Cerebellar nuclear complex (tissue), 1 donor: ENCODE measurements at places on chromosomes 11 and 22.

DNA sequence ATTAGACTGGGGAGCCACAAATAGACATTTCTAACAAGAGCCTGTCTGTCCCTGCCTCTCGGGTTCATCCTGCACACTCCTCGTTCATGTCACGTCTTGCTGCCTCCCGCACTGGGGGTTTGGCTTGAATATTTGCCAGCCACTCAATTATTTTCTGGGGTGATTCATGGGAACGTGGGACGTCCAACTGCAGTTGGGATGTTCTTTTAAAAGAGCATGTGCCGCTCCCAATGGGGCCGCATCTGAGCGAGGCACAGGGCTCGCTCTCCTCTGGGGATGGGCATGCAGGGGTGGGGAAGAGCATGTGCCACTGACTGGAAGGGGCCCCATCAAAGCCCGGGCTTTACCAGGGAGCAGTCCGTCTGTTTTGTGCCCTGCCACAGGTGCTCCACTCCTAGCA lies 43.4 kb downstream of the PARVG start:
- DNase-seq: no peak

DNA sequence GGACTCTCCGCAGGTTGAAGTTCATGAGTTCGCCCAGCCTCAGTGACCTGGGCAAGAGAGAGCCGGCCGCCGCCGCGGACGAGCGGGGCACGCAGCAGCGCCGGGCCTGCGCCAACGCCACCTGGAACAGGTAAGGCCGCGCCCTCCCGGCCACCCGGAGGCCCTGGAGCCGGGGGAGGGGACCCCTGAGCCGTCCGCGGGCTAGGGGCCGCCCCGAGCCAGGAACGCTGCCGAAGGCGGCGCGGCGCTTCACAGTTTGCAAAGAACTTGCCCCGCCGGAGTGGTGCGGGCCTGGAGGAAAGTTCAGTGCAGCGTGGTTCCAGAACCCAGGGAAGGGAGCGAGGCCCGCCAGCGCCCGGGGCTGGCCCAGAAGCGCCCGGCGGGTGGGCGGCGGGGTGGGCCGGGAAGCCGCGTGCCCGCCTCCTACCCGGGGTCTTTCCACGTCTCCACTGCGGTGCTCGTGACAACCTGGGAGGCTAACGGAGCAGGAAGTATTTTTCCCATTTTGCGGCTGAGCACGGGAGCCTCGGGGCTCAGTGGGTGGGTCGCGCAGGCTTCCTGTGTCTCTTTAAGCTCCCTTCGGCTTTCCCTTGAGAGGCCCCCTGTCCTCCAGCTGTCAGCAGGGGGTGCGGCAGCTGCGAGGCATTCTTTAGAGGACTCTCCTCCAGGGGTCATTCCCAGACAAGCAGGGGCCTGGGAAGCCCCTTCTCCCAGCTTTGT lies 635 bp downstream of the PRR5 start:
- DNase-seq: no peak

GRCh38 chr11:108117746-108118371 lies 3.5 kb upstream of the ACAT1 start:
- no peak for DNase-seq

DNA sequence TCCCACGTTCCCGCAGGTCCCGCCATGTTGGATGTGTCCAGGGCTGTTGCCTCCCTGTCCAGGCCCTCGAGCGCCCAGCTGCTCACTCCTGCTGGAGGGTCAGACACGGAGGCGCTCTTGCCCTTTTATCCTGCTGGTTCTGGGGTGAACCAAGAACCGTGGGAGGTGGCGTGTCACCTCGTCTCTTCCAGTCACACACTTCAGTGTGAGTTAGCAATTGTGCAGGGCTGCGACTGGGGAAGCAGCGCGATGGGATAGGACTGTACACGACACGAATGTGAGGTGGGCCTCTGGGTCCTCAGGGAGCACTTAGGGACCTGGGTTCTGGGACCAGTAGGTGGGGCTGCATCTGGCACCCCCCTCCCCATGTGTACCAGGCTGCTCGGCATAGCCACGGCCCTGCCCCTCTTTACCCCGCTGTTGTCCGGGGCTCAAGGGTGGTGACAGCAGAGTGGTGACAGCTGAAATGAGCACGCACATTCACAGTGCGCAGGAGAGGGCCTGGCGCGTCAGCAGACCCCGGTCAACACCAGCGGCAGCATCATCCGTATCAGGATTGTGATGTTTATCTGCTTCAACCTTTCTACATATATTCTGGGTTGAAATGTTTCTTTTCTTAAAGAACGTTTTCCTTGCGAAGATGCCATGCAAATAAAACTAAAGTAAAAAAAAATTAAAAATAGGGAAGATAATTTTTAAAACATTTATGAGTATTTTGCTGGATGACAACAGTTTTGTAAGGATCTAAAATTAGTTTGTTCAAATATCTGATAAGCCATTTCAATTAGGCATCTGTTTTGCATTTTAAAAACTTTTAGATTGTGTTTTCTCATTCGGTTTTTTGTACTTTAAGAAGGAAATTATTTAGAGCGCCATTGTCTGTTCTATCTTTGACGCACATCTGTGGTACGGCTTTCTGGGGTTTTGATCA lies 210.7 kb downstream of the TBC1D22A start:
- no peak for DNase-seq

GRCh38 chr11:32953700-32954099 lies 61.1 kb downstream of the QSER1 start:
- no peak for DNase-seq

DNA sequence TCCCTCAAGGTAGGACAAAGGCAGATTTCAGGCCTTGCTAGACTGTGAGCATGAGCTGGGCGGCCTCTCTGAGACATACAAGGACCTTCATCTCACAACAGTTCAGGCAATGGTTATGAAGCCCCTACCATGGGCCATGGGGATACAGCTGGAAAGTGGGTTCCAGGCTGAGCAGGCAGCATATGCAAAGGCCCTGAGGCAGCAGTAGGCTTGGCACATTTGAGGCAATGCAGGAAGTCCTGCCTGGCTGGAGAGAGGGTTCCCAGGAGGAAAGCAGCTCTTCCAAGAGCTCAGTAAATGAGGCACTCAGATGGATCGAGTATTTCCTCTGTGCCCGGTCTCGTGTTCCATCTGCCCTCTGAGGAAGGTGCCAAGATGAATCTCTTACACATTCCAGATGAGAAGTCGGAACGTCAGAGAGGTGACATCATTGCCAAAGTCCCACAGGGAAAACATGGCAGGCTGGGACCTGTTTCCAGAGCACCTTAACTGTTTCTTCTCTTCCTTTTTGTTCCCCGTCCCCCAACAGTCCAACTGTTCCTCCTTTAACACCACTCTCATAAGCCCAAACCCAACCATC lies 388.6 kb downstream of the MN1 start:
- DNase-seq: no peak

GRCh38 chr11:61361237-61361740 lies 393 bp downstream of the CYB561A3 start:
- no peak for DNase-seq

GRCh38 chr11:70857894-70858293 lies 394.5 kb downstream of the SHANK2 start:
- no peak for DNase-seq

GRCh38 chr22:40904101-40904500 lies 42.2 kb upstream of the DNAJB7 start:
- DNase-seq: no peak

- DNase-seq: no peak
Observed at GRCh38 chr22:28963362-28963761, 80.0 kb downstream of the ZNRF3 start.

DNA sequence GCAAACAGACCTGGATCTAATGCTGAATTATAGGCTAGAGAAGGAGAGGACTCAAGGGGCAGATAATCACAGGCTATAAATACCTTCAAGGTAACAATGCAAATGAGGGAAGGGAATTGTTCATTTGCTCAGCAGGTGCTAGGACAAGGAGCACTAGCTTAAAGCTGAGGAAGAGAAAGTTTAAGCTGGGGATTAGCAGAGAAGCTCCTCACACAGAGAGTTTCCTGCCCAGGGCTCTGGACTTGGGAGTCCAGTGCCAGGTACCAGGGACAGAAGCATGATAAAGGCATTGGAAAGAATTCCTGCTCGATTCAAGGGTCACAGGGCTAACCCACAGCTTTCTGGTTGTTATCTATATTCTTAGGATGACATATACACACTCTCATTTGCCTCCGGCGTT lies 509.9 kb downstream of the NTM start:
- no peak for DNase-seq

GRCh38 chr22:45496451-45496941 lies 6.2 kb upstream of the FBLN1 start:
- no peak for DNase-seq

DNA sequence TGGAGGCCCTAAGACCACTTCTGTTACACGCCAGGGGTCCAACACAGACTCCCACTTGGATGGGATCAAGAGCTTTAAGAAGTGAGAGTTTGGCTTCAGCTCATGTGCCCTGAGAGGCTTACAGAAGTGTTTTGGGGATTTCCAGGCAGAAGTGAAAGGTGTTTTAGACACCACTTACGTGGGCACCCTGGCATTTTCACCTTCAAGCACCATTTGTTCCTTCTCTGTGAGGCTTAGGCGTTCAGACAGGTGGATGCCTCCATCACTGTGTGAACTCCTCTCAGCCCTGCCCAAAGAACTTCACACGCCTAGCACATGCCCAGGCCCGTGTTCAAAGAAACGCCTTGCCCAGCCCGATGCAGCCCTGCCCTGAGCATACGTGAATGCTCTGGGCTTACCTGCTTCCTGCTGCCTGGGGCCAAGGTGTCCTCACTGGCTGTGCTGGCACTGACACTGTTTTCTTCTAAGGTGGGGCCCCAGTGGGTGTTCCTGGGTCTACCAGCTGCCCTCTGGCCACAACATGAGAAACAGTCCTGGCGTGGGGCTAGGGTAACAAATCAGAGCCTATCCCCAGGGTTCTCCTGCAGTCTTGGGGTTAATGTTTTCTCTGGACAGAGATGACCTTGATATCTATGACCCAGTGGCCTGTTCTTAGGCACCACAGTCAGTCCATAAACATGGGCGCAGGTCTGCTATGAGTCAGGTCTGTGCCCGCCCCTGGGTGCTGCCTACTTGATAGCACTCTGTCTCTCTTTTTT lies 34.0 kb downstream of the AMPD3 start:
- no peak for DNase-seq

- DNase-seq: no peak
Observed at GRCh38 chr11:62954478-62954877, 30.3 kb downstream of the SLC22A6 start.

DNA sequence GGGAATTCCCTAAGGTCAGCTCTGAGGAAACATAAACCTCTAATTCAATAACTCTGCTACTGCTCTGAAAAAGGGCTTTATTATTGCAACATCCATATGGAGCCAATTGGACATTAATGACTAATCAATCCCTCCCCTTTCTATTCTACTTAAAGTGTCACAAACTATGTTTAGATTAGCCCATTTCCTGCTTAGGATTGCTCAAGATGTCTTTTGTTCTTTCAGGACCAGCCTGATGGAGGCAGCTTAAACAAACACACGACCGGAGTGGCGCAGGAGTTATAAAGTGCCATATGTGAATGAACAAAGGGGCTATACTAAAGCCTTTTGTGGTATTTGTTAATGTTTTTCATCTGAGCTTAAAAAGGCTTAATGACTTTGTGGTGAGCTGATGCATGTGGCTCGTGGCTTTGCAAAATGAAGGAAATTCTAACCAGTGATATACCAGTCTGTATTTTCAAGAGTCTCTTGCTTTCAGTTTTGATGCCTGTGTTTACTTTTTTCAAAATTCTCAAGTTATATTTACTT lies 354.4 kb downstream of the SOX6 start:
- DNase-seq: no peak

- DNase-seq: no peak
Observed at GRCh38 chr22:30612789-30613188, 5.8 kb downstream of the TCN2 start.
